ENCODE measurements at places on chromosomes 16 and 17.

- peak; percentile 28 for DNase-seq
Measured at GRCh38 chr17:48625495-48626244, 488 bp downstream of the HOXB9 start.

GRCh38 chr16:35182043-35182677, 1722.7 kb downstream of the TP53TG3F start:
- DNase-seq, result no peak

DNA sequence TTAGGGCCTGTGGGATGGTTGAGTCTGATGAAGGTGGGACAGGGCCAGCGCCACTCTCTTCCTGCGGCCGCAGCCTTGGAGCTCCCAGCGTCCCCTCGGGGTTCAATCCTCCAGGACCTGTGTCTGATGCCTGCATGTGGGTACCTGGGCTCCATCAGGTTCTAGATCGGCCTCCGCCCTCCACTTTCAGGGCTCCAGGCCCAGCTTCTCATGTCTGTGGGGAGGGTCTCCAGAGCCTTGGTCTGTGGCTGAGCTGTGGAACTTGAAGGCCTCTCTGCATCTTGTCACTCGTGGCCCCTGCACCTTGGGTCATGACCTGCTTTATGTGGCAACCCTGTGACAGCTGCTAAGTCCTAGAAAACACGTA, 89.8 kb upstream of the ZNF750 start:
- DNase-seq, result no peak

- no peak for DNase-seq
Measured at GRCh38 chr17:42475835-42476234, 17.2 kb downstream of the ATP6V0A1 start.

GRCh38 chr17:65750631-65751115, 189.2 kb upstream of the AXIN2 start:
- peak; percentile 83 for DNase-seq

GRCh38 chr16:54175552-54176375, 110.8 kb downstream of the IRX3 start:
- no peak for DNase-seq

GRCh38 chr17:54015734-54016133, 193.0 kb downstream of the KIF2B start:
- DNase-seq, result no peak

DNA sequence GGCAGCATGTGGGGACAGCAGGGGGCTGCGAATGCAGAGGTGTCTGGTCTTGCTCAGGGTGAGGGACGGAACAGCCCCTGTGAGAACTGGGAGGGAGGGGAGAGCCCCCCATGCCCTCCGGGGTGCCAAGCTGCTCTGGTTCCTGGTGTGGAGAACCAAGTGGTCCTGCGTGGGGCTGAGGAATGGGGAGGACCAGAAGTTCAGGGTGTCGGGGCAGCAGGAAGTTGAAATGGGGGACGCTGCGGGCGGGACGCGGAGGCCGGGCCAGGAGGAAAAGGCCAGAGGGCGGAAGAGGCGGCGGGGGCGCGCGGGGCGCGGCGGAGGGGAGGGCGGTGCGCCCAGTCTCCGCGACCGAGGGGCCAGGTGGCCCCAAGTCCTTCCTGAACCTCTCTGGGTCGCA, 3.6 kb downstream of the ALDH3A1 start:
- DNase-seq, result no peak

- no peak for DNase-seq
Measured at GRCh38 chr17:68346448-68346847, 55.2 kb downstream of the ARSG start.

DNA sequence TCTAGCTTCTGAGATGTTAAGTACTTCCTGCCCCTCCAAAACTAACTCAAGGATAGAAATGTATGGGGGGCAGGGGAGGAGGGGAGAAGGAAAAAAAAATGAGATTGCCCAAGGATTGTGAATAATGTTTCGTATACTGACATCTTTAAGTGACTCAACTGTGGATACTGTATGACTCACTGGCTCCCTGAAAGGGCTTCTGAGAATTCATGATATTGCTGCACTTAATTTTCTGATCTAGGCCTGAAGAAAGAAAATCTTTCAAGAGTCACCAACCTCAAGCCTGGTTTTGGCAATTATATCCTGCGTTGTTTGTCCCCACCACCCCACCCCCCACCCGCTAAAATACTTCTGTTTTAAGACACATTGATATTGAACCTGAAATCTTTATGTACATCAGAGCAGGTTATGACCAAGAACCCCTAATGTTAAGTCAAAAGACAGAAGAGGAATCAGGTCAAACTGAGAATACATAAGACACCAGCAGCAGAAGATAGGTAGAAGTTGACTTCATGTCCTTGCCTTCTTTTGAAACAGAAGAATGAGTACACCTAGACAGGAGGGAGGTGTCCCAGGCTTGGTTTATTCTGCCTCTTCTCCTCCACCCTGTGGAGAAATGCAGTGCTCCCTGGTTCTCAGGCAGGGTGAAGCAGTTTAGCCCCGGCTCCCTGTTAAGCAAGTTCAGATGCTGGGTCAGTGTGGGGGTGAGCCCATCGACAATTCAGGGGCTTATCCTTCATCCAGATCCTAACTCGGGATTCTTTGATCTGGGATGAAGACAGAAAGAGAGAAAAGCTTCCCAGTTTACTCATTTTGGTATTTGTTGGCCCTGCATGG, 3.3 kb upstream of the FBXL20 start:
- DNase-seq, result peak; percentile 45

- no peak for DNase-seq
Measured at GRCh38 chr17:40151414-40151963, 11.2 kb downstream of the CASC3 start.

DNA sequence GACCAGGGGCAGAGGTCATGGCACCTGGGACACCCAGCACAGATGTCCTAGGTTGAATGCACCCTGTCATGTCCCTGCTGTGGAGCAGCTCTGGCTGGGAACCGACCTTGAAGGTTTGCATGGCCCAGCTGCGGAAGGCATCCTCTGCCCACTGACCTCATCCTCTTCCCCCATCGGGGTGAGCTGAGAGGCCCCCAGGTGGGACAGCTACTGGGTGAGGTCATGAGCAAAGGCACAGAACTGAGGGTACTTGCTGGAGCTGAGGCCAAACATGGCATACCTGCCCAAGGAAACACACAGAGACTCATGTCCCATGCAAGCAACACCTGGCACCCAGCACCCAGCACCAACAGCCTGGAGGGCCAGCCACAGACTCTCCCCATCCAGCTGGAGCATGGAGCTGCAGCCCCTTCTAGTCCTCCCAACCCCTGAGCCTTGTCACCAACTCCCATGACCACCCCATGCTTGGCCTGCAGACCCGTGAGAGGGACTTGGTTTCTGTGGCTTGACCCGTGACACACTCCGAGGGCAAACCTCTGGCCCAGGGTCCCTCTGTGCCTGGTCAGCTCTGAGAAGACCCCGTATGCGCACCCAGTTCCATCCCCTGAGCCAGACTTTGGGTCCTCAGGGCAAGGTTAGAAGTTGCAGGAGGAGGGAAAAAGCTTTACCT, 33.1 kb downstream of the LGALS9 start:
- no peak for DNase-seq

DNA sequence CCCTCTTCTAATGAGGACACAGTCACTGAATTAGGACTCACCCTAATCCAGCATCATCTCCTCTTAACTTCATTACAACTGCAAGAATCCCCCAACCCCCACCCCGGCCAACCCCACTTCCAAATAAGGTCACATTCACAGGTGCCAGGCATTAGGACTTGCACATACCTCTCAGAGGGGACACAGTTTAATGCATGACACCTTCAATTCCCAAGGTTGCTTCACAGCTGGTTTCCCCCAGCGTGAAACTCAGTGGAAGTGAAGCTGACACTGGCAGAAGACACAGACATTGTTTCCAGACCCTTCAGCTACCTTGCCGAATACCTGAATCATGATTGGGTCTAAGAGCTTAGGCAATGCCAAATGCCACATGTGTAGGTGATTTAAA, 217.0 kb upstream of the DYNLRB2 start:
- DNase-seq, result no peak

Measured in kidney glomerular epithelial cell (primary cell).